Stimulated activated CD4-positive, alpha-beta T cell treated with anti-CD3 and anti-CD28 coated beads, Interleukin-1b, Interleukin-23, amount 100 ng/mL, for 1 hour (primary cell): ENCODE measurements at places on chromosomes 11 and 22.

GRCh38 chr11:68145120-68145866 lies 24.1 kb upstream of the CHKA start:
- DNase-seq: no peak

DNA sequence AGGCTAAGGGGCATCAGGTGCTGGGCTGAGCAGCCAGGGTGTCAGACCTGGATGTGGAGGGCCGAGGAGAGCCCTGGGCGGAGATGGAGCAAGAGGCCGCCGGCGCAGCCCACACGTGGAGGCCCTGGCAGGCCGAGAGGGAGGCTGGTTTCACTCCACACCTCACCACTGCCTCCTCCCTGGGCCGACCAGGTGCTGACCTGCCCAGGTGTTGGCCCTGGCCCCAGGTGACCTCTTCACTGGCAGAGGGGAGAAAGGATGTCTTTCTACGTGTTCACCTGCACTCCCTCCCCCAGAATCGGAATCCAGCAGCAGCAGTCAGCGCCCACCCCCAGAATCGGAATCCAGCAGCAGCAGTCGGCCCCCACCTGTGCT lies 781 bp downstream of the ANO9 start:
- DNase-seq: no peak

- DNase-seq: no peak
These were observed 59.3 kb downstream of the STIM1 start for GRCh38 chr11:3914805-3915204.

DNA sequence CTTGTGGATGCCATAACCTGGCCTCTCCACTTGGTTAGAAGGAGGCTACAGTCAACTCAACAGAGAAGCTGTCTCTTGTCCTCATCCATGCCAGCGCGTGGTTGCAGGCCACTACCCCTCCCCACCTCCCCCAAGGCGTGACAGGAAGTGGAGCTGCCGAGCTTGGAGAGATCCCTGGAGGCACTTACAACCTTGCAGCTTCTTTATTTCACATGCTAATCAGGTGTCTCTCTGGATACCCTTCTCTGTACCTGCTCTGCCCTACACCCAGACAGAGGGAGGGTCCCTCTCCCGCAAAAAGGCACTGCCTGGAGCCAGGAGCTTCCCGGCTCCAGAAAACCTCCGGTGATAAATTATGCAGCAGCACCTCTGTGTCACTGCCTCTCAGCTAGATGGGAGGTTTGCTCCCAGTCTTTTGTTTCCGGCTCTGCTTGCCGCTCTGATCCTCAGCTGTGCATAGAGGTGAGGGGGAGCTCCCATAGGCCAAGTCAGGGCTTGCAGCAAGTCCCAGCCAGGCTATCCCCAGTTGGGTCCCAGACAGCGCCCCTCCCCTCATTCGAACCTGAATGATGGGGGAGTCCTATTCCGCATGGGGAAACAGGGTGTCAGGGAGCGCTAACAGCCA lies 5.7 kb downstream of the LRP4 start:
- no peak for DNase-seq

DNA sequence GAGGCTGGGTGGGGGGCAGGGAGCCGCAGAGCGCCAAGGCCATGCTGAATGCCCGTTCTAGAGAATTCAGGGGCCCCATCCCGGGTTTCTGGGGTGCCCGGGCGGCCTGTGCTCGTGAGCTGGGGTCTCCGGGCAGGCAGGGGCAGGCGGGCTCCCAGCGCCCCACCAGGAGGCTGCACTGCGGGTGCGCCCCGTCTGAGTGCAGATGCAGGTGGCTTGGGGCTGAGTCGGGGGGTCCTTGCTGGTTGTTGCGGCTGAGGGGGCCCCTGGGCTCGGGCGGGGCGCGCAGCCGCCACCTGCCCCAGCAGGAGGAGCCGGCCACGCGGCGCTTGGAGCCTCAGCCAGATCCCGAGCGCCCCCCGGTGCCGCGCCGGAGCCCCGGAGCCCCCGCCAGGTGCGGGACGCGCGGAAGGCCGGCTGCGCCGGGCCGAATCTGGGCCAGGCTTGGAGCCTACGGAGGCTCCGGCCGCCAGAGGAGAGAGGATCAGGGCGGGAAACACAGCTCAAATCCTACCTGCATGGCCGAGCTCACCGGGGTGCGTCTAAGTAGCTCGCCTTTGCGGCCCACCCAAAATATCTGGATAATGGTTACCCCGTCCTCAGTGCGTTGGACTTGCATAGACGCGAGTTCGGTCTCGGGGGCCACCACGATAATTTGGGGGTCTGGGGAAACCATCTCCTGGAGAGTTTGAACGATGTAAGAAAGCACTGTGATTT lies 590 bp upstream of the IGF2 start:
- DNase-seq: no peak

GRCh38 chr22:50009251-50009650 lies 3.3 kb downstream of the IL17REL start:
- no peak for DNase-seq

DNA sequence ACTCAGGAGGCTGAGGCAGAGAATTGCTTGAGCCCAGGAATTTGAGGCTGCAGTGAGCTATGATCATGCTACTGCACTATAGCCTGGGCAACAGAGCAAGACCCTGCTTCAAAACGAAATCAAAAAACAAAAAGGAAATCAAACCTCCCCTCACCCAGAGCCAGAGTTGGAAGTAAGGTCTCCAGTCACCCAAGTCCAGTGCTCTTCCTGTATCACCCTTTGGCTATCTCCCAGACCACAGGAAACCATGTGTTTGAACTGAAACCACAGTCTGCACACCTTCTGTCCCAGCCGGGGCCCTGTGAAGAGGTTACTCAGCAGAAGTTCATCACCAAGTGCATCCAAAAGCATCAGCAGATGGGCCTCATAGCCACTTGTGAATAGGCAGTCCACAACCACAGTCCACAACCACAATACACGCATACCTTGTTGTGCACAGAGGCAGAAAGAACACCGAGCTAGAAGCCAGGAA lies 4.6 kb downstream of the MYH9 start:
- no peak for DNase-seq

DNA sequence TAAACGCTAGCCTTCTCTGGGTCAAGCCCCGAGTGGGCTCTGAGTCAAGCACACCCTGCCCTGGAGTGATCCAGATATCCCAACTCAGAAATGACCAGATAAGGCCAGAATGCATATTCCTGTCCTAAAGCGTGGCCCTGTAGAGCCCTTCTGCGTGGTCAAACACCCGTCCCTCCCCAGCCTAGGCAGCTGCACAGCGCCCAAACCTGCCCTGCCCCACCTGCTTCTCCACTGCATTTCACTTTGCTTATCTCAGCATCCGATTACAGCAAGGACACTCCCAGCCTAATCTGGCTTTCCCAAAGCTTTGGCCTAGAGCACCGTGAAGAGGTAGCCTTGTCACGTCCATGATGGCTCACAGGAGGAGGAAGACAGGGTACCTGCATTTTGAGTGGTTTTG lies 11.9 kb upstream of the TMPRSS4 start:
- DNase-seq: no peak

DNA sequence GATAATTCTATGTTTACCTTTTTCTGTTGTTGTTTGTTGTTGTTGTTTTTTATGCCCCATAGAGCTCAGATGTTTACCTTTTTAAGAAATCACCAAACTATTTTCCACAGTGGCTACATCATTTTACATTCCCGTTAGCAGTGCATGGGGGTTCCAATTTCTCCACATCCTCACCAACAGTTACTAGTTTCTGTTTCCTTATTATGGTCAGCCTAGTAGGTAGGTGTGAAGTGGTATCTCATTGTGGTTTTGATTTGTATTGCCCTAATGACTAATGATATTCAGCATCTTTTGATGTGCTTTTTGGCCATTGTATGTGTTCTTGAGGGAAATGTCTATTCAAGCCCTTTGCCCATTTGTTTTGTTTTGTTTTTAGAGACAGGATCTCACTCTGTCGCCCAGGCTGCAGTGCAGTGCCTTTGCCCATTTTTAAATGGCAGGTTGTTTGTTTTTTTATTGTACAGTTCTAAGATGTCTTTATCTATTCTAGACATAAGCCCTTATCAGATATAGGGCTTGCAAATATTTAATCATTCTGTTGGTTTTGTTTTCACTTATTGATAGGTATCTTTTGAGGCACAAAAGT lies 27.5 kb downstream of the CHEK2 start:
- no peak for DNase-seq

DNA sequence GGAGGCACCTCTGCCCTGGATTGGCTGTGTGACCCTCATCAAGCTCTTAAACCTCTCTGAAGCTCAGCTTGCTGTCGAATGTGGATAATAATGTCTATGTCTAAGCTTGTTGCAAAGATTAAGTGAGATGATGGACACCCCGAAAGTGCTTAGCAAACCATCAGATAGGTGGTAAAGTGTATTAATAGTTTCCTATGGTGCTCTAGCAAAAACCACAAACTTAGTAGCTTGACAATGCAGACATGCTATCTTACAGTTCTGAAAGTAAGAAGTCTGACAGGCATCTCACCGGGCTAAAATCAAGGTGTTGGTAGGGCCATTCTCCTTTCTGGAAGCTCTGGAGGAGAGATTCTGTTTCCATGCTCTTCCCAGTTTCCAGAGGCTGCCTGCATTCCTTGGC lies 106.5 kb upstream of the CSNK2A3 start:
- DNase-seq: no peak

DNA sequence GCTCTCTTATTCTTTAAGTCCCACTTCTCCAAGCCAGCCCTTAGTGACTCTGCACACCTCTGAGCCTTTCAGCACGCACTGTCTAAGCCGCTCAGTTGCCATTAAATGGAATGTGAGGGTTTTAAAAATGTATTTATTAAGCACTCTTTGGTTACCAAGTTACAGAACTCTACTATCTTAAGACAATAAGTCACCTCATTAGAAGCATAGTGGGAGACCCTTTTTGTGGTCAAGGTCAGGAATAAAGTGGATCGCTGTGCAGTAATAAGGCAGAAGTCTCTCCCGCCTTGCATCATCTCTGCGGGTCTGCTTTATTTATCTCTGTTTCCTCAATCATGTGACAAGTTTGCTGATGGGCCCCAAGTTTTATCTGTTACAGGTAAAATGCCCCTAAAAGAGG lies 11.9 kb downstream of the SLC25A18 start:
- DNase-seq: no peak

GRCh38 chr22:27159016-27159415 lies 501.6 kb downstream of the MIAT start:
- no peak for DNase-seq

- DNase-seq: no peak
These were observed 132.9 kb downstream of the C11orf58 start for GRCh38 chr11:16871368-16871767.

- no peak for DNase-seq
These were observed 44.4 kb downstream of the DCDC1 start for GRCh38 chr11:31325160-31325559.

GRCh38 chr22:49872347-49872746 lies 18.7 kb downstream of the ZBED4 start:
- DNase-seq: no peak

- DNase-seq: no peak
These were observed 390.6 kb downstream of the DYNC2H1 start for GRCh38 chr11:103499710-103500340.

DNA sequence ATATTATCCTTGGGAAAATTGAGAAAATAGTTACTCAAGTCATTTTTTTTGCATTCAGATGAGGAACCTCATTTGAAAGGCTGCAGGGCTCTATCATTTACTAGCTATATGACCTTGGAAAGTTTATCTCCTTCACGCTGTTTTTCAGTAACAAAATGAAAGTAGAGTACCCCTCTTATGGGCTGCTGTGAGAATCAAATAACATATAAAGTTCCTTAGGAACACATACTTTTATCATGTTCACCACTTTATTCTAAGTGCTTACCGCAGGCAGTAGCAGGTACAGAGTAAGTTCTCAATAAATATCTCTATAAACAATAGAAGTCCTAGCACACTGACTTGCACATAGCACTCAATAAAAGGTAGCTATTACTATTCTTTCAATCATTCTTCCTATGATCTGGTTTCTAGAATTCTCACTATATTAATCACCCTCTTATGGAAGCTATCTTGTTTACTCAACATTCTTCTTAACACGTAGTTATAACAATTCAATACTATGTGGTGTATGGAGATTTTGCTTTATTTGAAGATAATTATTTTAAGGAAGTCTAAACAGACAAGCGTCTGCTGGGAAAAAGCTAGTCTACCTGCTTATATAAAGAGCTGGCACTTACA lies 1.9 kb downstream of the C11orf71 start:
- DNase-seq: no peak

- DNase-seq: no peak
These were observed 651 bp upstream of the CARD16 start for GRCh38 chr11:105045676-105046296.

DNA sequence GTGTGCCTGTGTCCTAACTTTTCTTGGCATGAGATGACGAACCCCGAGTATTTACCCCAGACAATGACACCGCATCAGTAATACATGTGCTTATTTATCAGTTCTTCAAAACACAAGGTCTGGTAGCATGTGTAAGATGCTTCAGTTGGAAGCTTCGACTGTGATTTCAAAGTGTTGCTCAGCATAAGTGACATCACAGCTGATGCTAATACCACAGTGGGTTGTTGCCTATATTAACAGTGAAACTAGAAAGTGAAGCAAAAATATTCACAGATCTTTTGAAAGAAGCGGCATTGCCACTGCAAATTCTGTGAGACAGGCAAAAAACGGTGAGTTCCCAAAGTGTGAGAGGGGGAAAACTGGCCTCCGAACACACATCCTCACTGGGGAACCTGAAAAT lies 18.4 kb upstream of the TTC12 start:
- no peak for DNase-seq

DNA sequence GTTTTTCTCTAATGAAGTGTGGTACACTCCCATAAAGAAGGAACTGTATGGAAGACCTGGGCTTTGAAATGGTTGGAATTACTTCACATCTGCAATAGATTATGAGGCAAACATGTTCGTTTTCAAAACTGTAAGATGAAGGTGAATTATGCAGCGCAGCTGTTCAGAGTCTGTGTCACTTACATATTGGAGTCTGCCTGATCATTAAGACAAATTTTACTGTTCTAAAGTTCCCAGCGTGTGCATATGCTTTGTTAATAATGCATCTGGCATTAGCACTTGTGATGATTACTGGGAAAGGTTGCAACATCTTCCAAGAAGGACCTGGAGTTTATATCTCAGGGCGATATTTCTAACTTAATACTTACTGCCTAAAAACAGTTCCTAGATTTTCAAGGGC lies 255.2 kb upstream of the ZC3H12C start:
- DNase-seq: no peak

GRCh38 chr11:786235-787083 lies 3.4 kb downstream of the CEND1 start:
- DNase-seq: no peak

- no peak for DNase-seq
These were observed 15.3 kb upstream of the PICK1 start for GRCh38 chr22:38041760-38042487.

DNA sequence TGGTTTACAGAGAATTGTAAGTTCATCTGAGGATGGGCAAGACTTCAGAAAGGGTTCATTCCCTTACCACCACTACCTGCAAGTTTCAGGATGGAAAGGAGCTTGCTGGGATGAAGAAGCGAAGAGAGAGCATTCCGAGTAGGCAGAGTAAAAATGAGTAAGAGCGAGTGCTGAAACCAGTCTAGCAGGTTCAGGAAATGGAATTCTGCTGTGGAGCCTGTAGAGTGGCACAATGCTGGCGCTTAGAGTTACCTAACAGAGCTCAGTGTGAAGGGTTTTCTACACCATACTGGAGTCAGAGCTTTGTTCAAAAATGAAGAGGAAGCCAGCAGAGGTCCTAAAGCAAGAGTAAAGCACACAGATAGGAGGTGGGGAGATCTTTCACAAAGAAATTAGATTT lies 179.2 kb upstream of the ZC3H12C start:
- no peak for DNase-seq

- DNase-seq: no peak
These were observed 175.7 kb downstream of the TMEM135 start for GRCh38 chr11:87213444-87213843.

- DNase-seq: no peak
These were observed 2.8 kb upstream of the PHLDB1 start for GRCh38 chr11:118604566-118604965.
